Activated T-helper 2 cell treated with anti-CD3 and anti-CD28 coated beads, Interferon-gamma antibody, Interleukin-2, Interleukin-4, amounts not matched to agents 10 μg/mL and 5 μg/mL and 100 μg/mL, durations not matched to agents 14 hours and 24 hours and 36 hours (primary cell): ENCODE measurements at places on chromosomes 3 and 15. TPM values are rescaled to one million over a fixed set of nuclear protein-coding genes. Genes with fewer than 3 reads are reported as not detected.

DNA sequence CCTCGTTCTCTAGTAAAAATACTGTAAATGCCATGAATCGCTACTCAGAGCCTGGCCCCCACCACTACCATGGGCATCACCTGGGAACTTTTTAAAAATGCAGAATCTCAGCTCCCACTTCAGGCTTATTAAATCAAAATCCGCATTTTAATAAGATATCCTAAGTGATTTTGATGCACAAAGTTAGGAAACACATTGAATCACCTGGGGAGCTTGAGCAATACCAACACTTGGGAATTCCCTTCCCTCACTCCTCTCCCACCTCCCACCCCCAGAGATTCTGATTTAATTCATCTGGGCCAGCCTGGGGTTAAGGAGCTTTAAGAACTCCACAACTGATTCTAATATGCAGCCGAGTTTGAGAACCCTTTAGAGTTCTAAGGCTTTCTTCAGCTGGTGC, 26.8 kb downstream of the RLBP1 start:
- no peak overlapping the region for H3K27ac ChIP-seq
- no peak for DNase-seq
- no peak overlapping the region for H3K4me3 ChIP-seq
- H3K27me3 ChIP-seq, result no peaks in the 10 kb centered on the region

GRCh38 chr3:188164248-188164687, 10.3 kb downstream of the LPP start:
- peaks cover 26% of the 10 kb centered on the region for H3K36me3 ChIP-seq
- peak overlapping the region; percentile 54 for H3K27ac ChIP-seq
- H3K27me3 ChIP-seq, result no peaks in the 10 kb centered on the region

DNA sequence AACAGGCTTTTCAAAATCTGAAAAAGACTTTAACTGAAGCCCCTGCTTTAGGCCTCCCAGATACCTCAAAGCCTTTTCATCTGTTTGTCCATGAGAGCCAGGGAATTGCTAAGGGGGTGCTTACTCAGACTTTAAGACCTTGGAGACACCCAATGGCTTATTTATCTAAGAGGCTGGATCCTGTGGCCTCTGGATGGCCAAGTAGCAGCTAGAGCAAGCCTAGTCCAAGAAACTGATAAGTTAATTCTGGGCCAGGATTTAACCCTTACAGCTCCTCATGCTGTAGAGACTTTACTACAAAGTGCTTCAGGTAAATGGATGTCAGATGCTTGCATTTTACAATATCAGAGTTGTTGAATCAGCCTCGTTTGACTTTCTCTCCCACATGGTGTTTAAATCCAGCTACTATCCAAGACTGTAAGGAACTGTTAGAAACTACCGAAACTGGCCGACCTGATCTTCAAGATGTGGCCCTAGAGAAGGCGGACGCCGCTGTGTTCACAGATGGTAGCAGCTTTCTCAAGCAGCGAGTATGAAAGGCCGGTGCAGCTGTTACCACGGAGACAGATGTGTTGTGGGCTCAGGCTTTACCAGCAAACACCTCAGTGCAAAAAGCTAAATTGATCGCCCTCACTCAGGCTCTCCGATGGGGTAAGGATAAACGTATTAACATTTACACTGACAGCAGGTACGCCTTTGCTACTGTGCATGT, 3.3 kb downstream of the DET1 start:
- H3K4me1 ChIP-seq, result peaks cover 8% of the 10 kb centered on the region
- no peaks in the 10 kb centered on the region for H3K36me3 ChIP-seq
- H3K4me3 ChIP-seq, result no peak overlapping the region

GRCh38 chr3:31671451-31671850, 138.7 kb downstream of the STT3B start:
- no peak overlapping the region for H3K4me3 ChIP-seq
- H3K27me3 ChIP-seq, result no peaks in the 10 kb centered on the region
- DNase-seq, result no peak
- H3K4me1 ChIP-seq, result no peaks in the 10 kb centered on the region
- H3K36me3 ChIP-seq, result peaks cover 6% of the 10 kb centered on the region

Gene CACNA1D
- total RNA-seq, result 7.7 and 9.3 TPM in 2 replicates
